ENCODE measurements at places on chromosomes 7 and 10.

DNA sequence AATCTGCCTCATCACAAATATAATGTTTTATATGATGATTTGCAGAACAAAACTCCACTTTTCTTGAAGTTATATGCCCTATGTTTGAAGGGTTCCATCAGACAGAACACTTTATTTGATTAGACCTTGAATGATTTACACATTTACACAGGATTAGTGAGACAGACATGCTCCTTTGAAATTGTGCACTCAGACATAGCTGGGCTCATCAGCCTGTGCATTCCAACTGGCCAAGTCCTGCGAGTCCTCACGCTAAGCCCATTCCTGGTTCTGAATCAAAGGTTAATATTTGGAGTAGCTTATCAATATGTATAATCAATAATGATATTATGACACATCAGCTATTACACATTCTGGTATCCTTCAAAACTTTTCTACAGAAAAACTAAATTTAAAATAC lies 173.6 kb downstream of the MBL2 start:
- no peak for DNase-seq

DNA sequence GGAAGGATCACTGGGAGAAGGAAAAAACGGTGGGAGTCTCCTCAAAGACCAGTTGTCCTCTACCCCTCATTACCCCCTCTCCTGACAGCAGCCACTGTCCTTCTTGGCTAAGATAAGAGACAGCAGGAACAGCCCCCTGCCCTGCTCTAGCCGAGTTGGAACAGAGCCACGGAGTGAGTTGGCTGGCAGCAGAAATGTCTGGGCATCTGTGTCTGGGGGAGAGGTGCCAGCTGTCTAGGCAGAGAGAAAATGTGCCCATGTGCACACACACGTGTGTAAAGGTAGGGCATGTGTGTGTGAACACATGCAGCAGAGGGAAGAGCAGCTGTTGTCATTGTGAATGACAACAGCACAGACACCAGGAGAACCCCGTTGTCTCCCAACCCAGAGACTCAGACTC lies 9.4 kb upstream of the HILPDA start:
- DNase-seq = no peak

DNA sequence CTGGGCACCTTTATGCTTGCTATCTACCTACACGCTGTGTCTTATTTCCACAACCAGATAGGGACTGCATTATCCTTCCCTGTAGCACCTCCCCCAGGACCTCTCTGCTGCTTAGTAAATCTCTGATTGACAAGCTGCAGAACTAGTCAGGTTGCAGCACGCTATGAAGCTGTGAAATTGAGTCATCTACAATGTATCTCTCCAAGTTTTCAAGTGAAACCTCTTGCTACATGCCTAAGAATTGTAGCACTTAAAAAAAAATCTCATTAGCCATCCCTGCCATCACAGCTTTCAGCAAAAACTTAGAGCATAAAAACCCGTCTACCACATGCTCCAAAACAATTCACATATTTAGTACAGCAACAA lies 69.7 kb upstream of the FGFR2 start:
- no peak for DNase-seq

GRCh38 chr7:43658718-43659548 lies 70.4 kb downstream of the COA1 start:
- no peak for DNase-seq

DNA sequence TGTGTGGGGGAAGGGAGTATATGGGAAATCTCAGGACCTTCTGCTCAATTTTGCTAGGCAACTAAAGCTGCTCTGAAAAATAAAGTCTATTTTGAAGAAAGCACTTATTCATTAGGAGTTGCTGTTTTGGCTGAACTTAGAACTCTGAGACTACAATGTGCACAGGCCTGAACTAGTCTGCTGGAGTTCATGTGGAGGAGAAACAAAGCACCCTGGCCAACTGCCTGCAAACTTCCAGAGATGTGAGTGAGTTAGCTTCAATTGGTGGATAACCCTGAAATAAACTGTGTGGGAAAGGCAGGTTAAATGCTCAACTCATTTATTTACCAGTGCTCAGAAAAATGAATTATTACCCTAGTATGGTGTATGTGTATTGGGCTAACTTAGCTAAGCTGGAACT lies 17.3 kb upstream of the FAM241B start:
- no peak for DNase-seq

DNA sequence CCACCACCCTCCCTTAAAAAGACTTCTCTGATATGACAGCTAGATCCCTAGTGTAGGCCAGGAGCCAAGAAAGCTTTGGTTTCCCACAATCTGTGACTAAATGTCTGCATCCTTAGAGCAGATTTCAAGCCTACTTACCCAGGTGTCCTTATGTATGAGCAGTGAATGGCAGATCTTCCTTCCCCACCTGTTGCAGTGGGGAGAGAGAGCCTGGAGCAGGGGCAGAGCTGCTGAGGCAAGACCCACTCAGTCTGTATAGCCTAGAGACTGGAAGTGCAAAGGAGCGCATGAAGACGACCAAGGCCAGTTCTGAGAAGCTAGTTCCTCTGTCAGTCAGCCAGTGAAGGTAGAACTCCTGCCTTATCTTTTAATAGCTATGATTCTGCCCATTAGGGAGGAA lies 180.1 kb downstream of the GRM3 start:
- DNase-seq = no peak

- DNase-seq = peak; percentile 60
These were observed 142.3 kb downstream of the VPS50 start for GRCh38 chr7:93374345-93374940.

DNA sequence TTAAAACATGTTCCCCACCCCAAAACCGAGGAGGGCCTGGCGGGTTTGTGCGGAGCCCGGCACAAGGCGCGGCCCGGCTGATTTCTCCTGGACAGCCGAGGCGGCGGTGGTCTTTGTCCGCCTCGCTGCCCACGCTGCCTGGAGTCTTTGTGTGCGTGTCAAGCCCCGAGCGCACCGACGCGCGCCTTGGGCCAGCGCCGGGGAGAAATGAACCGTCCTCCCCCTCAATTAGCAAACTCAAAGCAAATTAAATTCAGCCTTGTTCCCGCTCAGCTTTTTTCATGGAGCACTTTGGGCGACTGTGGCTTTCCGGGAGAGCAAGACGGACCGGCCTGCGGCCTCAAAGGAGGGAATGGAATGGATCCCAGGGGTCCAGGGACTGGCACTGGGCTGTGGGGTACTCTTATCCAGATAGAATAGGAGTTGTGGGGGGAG lies 4.1 kb downstream of the EMX2 start:
- no peak for DNase-seq

- DNase-seq = peak; percentile 72
These were observed 26.8 kb downstream of the PRPF18 start for GRCh38 chr10:13613519-13613918.

DNA sequence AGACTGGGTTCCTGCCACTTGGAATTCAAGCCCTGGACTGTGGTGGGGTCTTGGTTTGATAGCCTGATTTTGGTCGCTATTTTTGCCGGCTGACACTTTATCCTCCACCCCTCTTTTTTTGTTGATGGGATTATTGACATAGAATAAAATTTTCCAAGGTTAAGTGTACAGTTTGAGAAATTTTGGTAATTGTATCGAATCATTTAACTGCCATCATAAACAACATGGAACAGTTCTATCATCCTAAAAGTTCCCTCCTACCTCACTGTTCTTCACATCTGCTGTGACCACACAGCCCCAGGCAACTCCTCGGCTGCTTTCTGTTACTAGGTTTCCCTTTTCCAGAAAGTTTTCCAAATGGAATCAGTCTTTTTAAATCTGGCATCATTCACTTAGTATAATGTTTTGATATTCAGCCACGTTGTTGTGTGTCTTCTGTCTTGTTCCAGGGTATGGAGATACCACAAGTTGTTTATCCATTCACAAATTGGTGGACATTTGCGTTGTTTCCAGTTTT lies 50.6 kb upstream of the STEAP1B start:
- DNase-seq = no peak

- DNase-seq = no peak
These were observed 255.8 kb downstream of the ABCA13 start for GRCh38 chr7:48426966-48427555.

- DNase-seq = no peak
These were observed 196.6 kb upstream of the TMEM196 start for GRCh38 chr7:19969859-19970493.

DNA sequence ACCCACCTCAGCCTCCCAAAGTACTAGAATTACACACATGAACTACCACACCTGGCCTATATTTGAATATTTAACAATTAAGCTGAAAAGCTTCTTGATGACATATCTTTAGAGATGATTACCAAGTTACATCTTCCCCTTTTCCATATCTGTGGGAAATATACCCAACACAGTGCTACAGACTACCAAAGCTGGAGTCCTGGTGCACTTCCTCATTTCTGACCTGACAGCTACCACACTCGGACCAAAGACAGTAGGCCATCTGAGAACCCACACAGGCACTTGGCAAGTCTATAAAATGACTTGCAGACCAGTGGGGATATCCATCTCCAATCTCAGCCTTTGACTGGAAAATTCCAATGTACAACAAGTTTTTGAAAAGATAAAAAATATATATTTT lies 270.4 kb upstream of the KLF14 start:
- DNase-seq = no peak

DNA sequence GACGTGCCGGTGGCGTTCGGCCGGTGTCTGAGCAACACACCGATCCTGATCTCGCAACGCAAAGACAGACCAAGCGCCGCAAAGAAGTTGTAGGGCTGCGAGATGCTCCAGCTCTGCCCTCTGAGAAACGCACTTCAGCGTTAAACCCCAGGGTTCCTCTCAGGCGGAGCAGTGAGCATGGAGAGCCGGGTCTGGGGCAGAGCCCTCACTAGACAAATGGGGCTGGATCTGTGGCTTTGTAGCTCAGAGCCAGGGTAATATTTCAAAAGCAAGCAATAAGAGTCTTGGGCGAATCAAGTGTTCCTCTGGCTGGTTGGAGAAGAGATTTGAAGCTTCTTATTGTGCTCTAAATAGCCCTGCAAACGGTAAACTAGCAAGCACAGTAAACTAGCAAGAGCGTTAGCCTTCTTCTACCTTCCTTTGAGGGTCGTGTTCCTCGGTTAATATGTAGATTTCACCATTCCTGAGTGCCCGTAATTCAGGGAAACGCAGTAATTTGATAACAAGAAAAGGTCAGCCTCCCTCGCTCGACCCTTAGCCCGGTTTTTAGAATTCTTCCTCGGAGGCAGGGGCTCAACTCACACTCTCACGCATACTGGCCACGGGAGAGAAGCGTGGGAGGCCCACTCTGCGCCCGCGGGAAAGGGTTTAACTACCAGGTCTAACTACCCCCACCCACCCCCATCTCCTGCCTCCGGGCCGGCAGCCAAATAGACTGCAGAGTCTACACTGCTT lies 6.7 kb downstream of the SKAP2 start:
- DNase-seq = peak; percentile 33

GRCh38 chr10:77404810-77405209 lies 232.8 kb downstream of the KCNMA1 start:
- no peak for DNase-seq

DNA sequence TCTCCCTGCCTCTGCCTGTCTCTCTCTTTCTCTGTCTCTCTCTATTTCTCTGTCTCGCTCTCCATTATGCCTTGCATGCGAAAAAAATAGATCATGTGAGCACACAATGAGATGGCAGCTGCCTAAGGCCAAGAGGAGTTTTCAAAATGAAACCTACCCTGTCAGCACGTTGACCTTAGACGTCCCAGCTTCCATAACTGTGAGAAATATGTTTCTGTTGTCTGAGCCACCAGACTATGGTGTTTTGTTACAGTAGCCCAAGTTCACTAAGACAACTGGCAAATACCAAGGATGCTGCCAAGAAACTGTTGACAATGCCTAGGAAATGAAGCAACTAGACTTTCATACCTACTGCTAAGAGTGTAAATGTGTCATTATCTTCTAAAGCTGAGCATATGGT lies 70.6 kb upstream of the PLXDC2 start:
- DNase-seq = no peak

DNA sequence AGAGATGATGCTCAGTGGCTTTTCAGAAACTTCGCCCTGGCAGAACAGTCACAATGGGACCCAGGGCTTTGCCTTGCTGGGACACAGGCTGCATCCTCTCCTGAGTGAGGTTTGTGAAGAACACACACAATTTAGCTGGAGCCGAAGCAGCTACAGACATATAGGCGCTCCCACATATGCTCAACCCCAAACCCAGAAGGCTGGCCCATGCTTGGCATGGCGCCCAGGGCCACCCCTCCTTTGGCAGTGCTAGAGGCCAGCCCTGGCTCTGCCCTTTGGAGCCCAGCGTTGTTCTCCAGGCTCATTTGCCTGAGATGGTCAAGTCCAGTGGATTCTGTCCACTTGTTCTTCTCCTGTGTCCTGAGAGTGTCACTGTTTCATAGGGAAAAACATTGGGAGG lies 94.4 kb downstream of the WDFY4 start:
- no peak for DNase-seq

- no peak for DNase-seq
These were observed 40.0 kb downstream of the FGFR2 start for GRCh38 chr10:121558238-121558637.

DNA sequence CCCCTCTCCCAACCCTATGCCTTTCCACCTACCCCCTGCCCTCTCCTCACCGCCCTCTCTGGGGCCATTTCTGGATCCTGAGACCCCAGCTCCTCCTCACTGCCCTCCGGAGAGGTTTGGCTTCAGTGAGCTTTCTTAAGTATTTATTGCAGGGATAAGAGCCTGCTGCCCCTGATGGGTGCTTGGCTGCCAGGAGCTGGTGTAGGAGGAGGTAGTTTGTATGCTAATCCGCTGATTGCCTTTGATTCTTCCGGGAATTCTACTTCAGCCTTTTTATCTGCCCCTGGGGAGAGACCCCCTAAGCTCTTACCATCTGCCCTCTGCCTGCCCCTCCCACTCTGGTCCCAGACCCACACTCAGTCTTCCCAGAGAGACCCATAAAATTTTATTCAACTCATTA lies 263.5 kb upstream of the PODXL start:
- DNase-seq = no peak

GRCh38 chr10:26780106-26780792 lies 80.5 kb downstream of the ABI1 start:
- DNase-seq = no peak

DNA sequence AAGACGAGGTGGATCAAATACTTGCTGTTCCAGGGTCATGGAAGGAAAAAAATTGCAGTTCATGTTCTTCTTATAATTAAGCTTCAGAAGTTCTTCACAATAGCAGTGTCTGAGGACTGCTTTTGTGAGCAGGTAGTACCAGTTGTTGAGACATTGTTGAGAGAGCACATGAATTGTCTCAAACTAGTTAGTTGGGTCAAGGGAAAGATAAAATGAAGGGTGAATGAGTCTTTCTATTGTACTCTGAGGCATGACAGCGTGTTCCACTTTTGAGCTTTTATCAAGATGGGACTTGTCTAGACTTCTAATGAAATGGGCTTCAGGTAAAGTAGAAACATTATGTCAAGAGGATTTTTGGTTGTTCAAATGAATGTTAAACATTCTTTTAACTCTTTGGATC lies 26.0 kb downstream of the KAT6B start:
- no peak for DNase-seq

DNA sequence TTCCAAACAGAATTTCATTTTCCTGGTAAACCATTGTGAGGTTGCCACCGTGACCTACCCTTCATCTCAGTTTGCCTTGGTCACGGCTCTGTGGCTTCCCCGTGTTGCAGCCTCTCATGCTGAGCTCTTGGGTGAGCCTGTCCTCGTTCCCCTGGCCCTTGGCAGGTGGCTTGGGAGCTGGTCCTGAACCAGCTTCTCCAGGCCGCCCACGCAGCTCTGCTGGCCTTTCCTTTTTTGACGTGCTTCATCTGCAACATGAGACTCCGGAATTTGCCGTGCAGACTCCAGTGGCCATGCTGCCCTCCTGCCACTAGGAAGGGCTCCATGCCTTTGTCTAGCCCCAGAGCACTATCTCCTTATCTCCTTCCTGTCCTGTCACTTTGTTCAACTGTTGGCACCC lies 93.0 kb upstream of the NPS start:
- no peak for DNase-seq
